ENCODE measurements at places on chromosomes 12 and 14.

GRCh38 chr12:26705851-26706250, 127.1 kb downstream of the ITPR2 start:
- DNase-seq, result no peak

DNA sequence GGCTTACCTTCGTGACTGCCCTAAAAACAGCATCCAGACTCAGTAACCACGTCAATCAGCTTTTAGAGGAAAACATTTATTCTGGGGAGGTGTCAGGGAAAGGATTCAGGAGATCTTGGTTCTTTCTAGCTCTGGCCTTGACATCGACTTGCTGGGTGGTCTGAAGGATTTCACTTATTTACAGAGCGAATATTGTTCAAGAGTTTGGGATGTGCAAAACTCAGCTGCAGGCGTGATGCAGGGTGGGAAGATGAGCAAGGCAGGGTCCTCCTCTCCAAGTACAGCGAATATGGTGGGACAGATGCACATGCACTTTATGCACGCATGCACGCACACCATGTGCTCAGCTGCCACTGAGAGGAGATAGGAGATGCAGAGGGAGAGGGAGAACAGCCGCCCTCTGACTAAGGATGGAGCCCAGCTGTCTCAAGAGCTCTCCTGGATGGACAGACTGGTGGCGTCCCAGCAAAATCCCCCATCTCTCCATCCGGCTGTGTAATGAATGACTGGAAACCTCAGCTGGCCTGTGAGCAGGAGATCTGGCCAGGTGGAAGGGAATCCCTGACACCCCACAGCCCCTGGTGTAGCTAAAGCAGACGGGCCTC, 24.4 kb upstream of the BDKRB1 start:
- no peak for DNase-seq

GRCh38 chr12:50746431-50746830, 17.5 kb upstream of the ATF1 start:
- no peak for DNase-seq

- no peak for DNase-seq
These were observed 37.8 kb upstream of the DDHD1 start for GRCh38 chr14:53190938-53191337.

DNA sequence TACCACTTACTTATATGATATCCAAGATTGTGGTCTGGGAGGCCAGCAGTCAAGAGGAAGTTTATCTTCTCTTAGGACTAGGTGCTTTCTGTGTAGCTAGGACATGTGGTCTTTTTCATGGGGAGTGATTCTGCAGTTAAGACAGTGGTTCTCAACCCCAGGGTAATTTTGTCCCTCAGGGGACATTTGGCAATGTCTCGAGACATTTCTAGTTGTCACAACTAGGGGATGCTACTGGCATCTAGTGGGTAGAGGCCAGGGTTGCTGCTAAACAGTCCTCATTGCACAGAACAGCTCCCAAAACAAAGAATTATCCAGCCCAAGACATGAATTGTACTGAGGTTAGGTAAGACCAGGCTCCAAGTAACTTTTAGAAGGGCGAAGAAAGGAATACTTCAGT, 20.0 kb downstream of the AMDHD1 start:
- no peak for DNase-seq

Measured in esophagus squamous epithelium (tissue), 5 donors.